ENCODE measurements at places on chromosomes 12 and 14.
A peak's percentile ranks its signal among the peaks of the same experiment; 100 is the strongest.

GRCh38 chr12:99053616-99054362 lies 408.7 kb downstream of the APAF1 start:
- no peak for DNase-seq
- H3K27me3 ChIP-seq: no peaks in the 10 kb centered on the region
- H3K27ac ChIP-seq: no peak overlapping the region
- H3K4me1 ChIP-seq: no peaks in the 10 kb centered on the region
- no peak overlapping the region for H3K4me3 ChIP-seq

- H3K4me1 ChIP-seq: no peaks in the 10 kb centered on the region
- no peaks in the 10 kb centered on the region for H3K27me3 ChIP-seq
- DNase-seq: no peak
- H3K27ac ChIP-seq: no peak overlapping the region
Observed at GRCh38 chr12:102645968-102646367, 165.6 kb upstream of the IGF1 start.

GRCh38 chr14:51818748-51819380 lies 41.5 kb upstream of the GNG2 start:
- no peaks in the 10 kb centered on the region for H3K27me3 ChIP-seq
- no peak for DNase-seq
- H3K4me1 ChIP-seq: no peaks in the 10 kb centered on the region
- H3K36me3 ChIP-seq: no peaks in the 10 kb centered on the region

DNA sequence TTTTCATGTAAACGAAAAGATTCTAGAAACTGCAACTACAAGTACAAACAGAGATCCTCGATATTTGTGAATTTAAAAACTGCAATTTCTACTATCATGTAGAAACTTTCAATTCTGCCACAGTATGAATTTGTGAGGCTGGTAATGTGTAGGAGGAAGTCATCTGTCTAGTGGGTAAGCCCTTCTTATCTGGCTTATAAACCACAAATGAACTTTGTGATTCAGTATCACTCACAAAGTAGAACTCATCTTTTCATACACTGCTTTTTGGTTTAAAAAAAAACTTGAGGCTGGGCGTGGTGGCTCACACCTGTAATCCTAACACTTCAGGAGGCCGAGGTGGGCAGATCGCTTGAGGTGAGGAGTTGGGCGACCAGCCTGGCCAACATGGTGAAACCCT lies 20.7 kb downstream of the GTF2A1 start:
- H3K4me3 ChIP-seq: no peak overlapping the region
- no peak overlapping the region for H3K27ac ChIP-seq
- no peak for DNase-seq
- H3K27me3 ChIP-seq: no peaks in the 10 kb centered on the region
- H3K36me3 ChIP-seq: peaks cover 26% of the 10 kb centered on the region

DNA sequence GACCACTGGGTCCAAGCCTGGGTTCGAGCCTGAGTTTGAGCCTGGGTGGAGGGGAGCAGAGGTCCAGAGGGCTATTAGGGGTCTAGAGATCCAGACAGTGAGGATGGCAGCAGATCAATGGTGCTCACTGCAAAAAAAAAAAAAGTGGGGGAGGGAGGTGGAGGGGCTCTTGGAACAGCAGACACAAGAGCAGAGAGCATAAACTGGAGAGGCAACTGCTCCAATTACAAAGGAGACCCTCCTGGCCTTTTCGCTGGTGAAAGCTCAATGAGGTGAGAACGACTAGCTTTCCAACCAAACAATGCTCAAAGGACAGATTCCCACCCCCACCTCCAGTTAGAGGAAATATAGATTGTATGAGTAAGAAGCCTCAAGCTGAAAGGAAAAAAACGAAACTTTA lies 124.2 kb upstream of the TSPAN8 start:
- H3K27ac ChIP-seq: no peak overlapping the region
- no peaks in the 10 kb centered on the region for H3K36me3 ChIP-seq

GRCh38 chr14:59398841-59399240 lies 66.3 kb downstream of the GPR135 start:
- no peak overlapping the region for H3K4me3 ChIP-seq
- H3K4me1 ChIP-seq: no peaks in the 10 kb centered on the region
- H3K36me3 ChIP-seq: no peaks in the 10 kb centered on the region
- H3K27me3 ChIP-seq: no peaks in the 10 kb centered on the region

DNA sequence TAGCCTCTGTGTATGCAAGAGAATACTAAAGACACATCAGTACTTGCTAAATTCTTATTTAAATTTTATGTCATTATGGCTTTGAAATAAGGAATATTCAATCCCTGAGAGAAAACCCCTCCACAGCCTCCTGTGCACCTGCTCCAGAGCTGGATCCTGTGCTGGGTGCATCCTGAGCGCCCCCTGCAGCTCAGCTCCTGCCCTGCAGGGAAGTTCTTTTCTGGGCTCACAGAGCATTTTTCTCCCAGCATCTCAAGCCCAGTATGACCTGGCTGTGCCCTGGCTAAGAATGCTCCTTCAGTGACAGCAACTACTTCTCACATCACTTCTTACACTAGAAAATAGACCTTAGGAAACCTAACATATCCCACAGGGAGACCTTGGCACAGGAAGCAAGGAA lies 1211.7 kb downstream of the TMEM121 start:
- H3K4me3 ChIP-seq: no peak overlapping the region
- no peak overlapping the region for H3K27ac ChIP-seq
- no peaks in the 10 kb centered on the region for H3K4me1 ChIP-seq
- no peak for DNase-seq

- no peaks in the 10 kb centered on the region for H3K36me3 ChIP-seq
- no peak for DNase-seq
- no peak overlapping the region for H3K4me3 ChIP-seq
- no peak overlapping the region for H3K27ac ChIP-seq
Observed at GRCh38 chr12:113136990-113137511, 1.5 kb upstream of the RASAL1 start.

GRCh38 chr12:50932787-50933280 lies 19.5 kb upstream of the HIGD1C start:
- H3K36me3 ChIP-seq: no peaks in the 10 kb centered on the region
- H3K4me1 ChIP-seq: no peaks in the 10 kb centered on the region
- H3K4me3 ChIP-seq: no peak overlapping the region
- no peaks in the 10 kb centered on the region for H3K27me3 ChIP-seq

- no peak overlapping the region for H3K27ac ChIP-seq
- H3K27me3 ChIP-seq: no peaks in the 10 kb centered on the region
- no peaks in the 10 kb centered on the region for H3K36me3 ChIP-seq
- H3K4me3 ChIP-seq: no peak overlapping the region
- DNase-seq: no peak
Observed at GRCh38 chr12:65832217-65832616, 7.9 kb downstream of the HMGA2 start.

GRCh38 chr12:95874452-95874851 lies 15.7 kb downstream of the SNRPF start:
- H3K27ac ChIP-seq: no peak overlapping the region
- H3K36me3 ChIP-seq: no peaks in the 10 kb centered on the region
- no peaks in the 10 kb centered on the region for H3K27me3 ChIP-seq
- DNase-seq: no peak

DNA sequence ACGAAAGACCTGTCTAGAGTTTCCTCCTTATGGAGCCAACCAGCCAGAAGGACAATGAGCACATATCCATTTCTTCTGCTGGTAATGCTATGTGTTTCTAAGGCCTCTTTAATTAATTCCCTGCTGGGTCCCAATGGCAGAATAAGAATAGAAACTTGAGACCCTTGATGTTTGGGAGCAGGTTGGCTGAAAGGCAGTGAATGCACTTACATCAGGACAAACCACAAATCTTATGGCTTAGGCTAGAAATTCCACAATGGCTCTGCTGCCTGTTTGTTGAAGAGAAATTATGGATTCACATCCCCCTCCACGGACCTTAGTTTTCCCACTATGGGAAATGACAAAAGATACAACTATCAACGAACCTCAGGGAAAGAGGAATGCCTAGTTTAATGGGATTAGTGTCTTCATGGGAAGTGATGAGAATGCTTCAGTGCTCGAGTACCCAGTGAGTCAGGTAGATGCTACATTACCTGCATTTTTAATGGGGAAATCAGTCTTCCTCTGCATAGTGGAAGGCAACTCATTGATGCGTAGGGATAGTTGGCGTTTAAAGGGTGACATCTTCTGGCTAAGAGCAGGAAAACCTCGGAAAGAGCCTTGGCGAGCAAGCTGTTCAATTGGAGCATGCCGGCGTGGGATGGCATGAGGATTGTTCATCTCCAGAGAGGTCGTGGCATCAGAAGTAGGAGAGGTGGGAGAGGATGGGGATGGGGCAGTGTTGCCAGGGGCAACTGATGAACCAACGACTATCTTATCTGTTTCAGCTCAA lies 46.5 kb downstream of the PAPLN start:
- peaks cover 32% of the 10 kb centered on the region for H3K36me3 ChIP-seq
- no peaks in the 10 kb centered on the region for H3K27me3 ChIP-seq
- no peaks in the 10 kb centered on the region for H3K4me1 ChIP-seq
- no peak overlapping the region for H3K4me3 ChIP-seq

DNA sequence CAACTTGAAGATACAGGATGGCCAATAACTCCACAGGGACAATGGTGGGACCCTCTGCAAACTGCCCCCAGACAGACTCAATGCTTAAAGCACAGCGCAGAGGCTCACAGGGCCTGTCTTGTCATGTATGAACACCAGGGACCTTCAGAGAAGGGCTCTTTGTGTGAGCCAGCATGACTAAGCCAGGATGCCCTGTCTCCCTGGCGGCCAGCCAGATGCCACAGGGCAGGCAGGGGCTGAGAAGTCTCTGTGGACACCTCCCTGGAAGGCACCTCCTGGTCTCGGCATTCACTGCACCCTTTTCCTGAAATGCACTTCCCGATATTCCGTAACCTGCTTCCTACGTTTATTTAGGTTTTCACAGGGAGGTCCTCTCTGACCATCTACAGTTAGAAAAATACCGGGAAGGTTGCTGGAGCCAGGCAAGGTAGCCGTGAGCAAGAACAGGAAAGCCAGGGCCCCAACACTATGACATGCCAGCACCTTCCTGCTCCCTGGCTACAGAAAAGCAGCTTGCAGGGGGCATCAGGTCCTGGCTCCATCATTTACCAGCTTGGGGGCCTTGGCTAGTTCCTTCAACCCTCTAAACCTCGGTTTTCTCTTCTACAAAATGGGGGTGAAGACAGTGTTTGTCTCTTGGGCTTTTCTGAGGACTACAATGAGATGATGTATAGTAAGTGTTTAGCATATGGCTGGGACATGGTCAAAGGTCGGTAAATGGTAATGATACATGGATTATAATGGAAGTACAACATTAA lies 65.0 kb downstream of the PITPNM2 start:
- no peak for DNase-seq
- H3K4me1 ChIP-seq: peaks cover 11% of the 10 kb centered on the region
- H3K27ac ChIP-seq: no peak overlapping the region
- no peaks in the 10 kb centered on the region for H3K27me3 ChIP-seq
- no peak overlapping the region for H3K4me3 ChIP-seq
- H3K36me3 ChIP-seq: no peaks in the 10 kb centered on the region

DNA sequence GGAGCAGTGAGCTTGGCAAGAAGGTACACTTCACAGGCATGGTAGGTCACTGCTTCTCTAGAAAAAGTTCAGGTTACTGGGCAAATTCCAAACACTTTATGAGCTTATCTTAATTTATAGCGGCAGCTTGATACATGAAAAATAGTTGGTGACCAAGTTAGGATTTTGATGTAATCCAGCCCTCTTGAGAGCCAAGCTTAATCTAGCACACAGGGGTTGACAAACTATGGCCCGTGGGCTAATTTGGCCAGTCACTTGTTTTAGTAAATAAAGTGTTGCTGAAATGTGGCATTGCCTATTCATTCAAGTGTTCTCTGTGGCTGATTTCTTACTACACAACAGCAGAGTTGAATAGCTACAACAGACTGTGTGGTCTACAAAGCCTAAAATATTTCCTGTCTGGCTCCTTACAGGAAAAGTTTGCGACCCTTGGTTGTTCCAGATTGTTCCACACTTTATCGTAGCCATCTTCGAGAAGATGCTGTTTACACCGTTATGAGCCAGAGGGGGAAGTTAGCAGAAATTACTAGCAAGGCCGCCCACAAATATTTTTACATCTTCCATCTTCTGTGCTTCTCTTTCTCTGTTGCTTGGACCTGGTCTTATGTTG lies 120.9 kb downstream of the DAAM1 start:
- H3K4me1 ChIP-seq: no peaks in the 10 kb centered on the region
- no peaks in the 10 kb centered on the region for H3K36me3 ChIP-seq
- H3K4me3 ChIP-seq: no peak overlapping the region
- no peaks in the 10 kb centered on the region for H3K27me3 ChIP-seq
- no peak overlapping the region for H3K27ac ChIP-seq

GRCh38 chr12:131390412-131391334 lies 320.2 kb upstream of the SFSWAP start:
- DNase-seq: no peak
- H3K4me3 ChIP-seq: no peak overlapping the region
- no peaks in the 10 kb centered on the region for H3K4me1 ChIP-seq
- H3K36me3 ChIP-seq: no peaks in the 10 kb centered on the region
- no peaks in the 10 kb centered on the region for H3K27me3 ChIP-seq

- DNase-seq: no peak
- H3K4me1 ChIP-seq: no peaks in the 10 kb centered on the region
- no peak overlapping the region for H3K27ac ChIP-seq
- no peak overlapping the region for H3K4me3 ChIP-seq
- no peaks in the 10 kb centered on the region for H3K27me3 ChIP-seq
Observed at GRCh38 chr12:52965337-52965731, 16.4 kb downstream of the KRT18 start.

DNA sequence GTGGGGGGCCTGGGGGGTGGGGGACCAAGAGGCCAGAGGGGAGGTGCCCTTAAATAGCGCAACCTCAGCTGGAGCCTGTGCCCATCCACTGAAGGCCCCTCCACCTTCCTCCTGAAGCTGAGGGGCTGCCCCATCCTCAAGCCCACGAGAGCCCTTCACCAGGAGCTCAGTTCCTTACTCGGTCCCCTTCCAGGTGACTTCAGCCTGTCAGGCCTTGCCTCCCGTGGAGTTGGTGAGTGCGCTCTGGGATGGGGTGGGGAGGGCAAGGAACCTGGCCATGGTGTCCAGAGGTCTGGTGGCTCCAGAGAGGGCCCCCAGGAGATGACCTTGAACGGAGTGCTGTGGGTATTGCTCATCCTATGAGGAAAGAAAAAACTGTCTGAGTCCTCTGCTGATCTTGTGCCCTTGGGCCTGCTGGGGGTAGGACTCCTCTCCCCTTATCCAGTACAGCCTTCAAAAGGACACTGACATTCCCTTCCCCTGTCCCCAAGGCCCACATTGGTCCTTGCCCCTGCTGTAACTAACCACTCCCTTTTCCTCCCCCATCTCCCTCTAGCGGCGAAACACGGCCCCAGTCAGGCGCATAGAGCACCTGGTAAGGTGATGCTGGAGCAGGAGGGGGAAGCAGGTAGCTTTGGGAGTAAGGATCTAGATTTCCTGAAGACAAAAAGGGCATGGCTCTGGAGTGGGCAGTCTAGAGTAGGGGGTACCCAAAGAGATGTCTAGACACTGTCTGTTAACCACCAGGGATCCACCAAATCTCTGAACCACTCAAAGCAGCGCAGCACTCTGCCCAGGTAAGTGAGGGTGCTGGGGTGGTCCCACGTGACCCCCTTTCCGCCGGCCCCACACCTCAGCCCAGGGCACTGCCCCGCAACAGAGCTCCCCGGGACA lies 3.6 kb downstream of the TNS2 start:
- H3K27me3 ChIP-seq: no peaks in the 10 kb centered on the region
- DNase-seq: peak; percentile 67
- peaks cover 7% of the 10 kb centered on the region for H3K4me1 ChIP-seq
- H3K4me3 ChIP-seq: peak overlapping the region; percentile 86

- DNase-seq: no peak
- H3K36me3 ChIP-seq: no peaks in the 10 kb centered on the region
- H3K4me1 ChIP-seq: no peaks in the 10 kb centered on the region
- H3K27me3 ChIP-seq: no peaks in the 10 kb centered on the region
- no peak overlapping the region for H3K4me3 ChIP-seq
Observed at GRCh38 chr12:113889076-113889475, 77.0 kb downstream of the RBM19 start.

All from CD8-positive, alpha-beta memory T cell (primary cell).